HT1080 (cell line): ENCODE measurements at places on chromosomes 4 and X. TPM values are rescaled to one million over a fixed set of nuclear protein-coding genes. Genes with fewer than 3 reads are reported as not detected.

DNA sequence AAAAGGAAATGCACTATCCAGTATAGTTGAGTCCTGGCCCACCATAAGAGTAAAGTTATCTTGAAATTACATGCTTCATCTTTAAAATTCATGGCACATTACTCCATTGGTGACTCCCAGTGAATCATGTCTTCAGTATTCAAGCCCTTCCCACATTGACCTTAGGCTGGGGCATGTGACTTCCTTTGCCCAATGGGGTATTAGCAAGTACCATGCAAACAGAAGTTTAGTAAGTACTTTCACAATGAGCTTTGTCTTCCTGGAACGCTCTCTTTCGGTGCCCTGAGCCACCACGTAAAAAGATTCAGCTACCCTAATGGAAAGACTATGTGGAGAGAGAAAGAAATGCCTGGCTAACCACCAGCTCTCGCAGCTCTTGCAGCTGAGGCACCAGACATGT lies 235.4 kb downstream of the HNRNPD start:
- peak; percentile 61 for DNase-seq

DNA sequence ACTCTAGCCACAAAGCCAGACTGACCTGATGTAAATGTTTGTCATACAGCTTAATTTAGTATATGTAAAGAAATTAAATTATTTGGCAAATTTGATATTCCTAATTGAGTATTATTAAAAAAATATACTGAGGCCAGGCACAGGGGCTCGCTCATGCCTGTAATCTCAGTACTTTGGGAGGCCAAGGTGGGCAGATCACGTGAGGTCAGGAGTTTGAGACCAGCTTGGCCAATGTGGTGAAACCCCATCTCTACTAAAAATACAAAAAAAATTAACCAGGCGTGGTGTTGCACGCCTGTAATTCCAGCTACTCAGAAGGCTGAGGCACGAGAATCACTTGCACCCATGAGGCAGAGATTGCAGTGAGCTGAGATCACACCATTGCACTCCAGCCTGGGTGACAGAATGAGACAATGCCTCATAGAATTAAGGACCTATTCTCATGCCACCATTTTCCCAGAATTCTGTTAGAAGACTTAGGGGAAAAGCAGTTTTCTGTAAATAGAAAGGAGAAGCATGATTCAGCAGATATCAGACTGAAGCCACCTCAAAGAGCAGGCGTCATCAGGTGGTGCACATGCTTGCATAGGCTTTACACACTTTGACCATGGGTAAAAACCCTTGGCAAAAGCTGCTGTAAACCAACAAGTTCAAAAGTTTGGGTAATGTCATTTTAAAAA lies 6.1 kb downstream of the UBQLN2 start:
- no peak for DNase-seq

DNA sequence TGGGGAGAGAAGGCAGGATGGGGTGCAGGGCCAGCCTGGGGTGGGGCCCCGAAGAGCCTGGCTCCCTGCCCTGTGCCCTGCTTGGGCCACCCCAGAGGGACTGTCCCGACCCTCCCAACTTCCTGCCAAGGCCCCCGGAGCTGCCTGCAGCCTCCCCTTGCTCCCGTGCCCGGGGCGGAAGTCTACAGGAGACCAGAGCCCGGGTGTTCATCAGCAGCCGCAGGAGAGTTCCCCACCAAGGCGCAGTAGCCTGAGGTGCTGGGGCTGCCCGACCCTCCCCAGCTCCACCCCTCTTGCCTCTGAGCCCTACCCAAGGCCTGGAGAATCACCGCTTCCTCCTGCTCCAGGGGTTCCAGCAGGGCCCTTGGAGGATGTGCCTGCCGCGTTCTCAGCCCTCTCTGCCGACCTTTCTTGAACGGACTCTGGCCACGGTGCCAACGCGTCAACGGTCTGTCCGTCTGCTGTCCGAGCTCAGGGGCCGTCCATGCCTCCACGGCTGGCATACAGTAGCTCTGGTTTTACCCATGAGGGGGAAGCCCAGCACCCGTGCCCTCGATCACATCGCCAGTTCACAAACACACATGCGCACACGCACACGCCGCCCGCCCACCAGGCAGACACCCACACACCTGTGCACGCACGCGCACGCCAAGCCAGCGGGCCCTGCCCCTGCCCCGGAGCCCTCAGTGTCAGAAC lies 36.0 kb upstream of the SPON2 start:
- no peak for DNase-seq

Gene NUP62CL
- not detected in 2 replicates for total RNA-seq

Gene AGTR2
- not detected in 2 replicates for total RNA-seq

Gene TLR8
- not detected in 2 replicates for total RNA-seq

Gene CSN2
- not detected in 2 replicates for total RNA-seq

Gene EDA
- 2.0 and 2.4 TPM in 2 replicates for total RNA-seq

Gene ADGRL3
- total RNA-seq, result 0.73 and 1.2 TPM in 2 replicates

DNA sequence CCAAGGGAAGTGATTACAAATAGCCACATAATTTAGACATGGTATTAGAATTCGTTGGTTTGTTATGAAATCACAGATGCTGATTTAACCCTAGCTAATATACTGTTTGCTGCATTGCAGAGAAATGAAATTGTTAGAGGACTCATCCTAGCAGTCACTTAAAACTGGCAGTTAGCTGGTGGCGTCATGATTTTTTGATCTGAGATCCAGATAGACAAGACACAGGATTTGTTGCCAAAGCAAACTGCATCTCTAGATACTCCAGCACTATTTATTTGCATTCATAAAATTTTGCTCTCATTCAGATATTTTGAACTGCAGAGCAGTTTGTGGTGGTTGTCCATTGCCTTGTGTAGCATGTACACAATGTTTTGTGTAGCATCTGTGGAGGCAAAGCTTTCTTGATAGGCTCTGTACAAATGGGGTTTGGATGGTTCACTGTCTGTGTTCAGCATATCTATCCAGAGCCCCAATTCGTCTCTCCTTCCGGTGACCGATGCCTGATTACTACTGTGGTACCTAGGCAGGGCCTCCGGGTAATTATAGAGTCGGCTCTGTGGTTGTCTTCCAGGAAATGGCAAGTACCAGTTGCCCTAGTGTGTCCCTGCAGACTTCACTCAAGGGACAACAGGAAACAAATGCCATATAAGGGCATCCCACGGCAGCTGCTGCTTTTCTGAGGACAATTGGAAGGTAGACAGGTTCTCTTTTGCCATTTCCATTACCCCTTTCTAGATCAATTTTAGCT lies 30.1 kb upstream of the SPARCL1 start:
- no peak for DNase-seq

GRCh38 chrX:52265713-52266112 lies 81.0 kb downstream of the MAGED4 start:
- no peak for DNase-seq

- DNase-seq, result no peak
These were observed 524 bp downstream of the RAB33A start for GRCh38 chrX:130172127-130172845.

DNA sequence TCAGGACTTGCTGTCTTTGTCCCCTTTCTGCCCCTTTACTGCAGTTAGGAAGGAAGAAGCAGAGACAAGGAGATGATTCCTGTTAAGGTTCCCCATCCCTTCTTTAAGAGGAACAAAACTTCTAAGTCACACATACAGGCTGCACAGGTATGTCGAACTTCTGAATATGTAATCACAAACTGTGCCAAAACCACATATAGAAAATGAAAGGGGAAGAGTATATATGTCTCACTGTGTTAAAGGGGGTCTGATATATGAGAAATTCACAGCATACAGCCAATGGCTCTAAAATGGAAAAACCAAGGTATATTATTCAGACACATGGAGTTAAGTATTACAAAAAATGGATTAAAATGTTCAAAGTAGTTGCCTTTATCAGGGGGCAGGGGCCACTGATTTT lies 11.7 kb downstream of the CFAP97 start:
- DNase-seq, result no peak

Gene RAB9B
- total RNA-seq, result 0.63 and 0.68 TPM in 2 replicates

Gene CLDN2
- total RNA-seq, result 0.03 and 0.10 TPM in 2 replicates

DNA sequence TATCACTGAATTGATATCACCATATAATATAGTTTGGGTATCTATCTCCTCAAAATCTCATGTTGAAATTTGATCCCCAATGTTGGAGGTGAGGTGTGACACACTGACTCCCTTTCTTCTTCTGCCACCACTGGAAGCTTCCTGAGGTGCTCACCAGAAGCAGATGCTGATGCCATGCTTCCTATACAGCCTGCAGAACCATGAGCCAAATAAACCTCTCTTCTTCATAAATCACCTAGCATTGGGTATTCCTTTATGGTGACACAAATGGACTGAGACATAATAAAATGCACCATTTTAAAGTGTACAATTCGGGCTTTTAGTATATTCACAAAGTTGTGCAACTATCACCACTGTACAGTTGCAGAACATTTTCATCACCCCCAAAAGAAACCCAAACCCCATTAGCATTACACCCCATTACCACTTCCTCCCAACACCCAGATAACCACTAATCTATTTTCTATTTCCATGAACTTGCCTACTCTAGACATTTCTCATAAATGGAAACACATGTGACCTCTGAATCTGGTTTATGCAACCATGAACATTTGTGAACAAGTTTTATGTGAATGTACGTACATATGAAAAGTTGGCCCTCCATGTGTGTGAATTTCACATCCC lies 148.9 kb downstream of the OPHN1 start:
- DNase-seq, result no peak

GRCh38 chrX:8036914-8037313 lies 109.7 kb upstream of the PNPLA4 start:
- DNase-seq, result no peak

Gene KLHL4
- total RNA-seq, result 5.3 and 8.5 TPM in 2 replicates

Gene SNCA
- not detected in 2 replicates for total RNA-seq

GRCh38 chr4:109406337-109406931 lies 27.2 kb upstream of the SEC24B start:
- DNase-seq, result peak; percentile 41

DNA sequence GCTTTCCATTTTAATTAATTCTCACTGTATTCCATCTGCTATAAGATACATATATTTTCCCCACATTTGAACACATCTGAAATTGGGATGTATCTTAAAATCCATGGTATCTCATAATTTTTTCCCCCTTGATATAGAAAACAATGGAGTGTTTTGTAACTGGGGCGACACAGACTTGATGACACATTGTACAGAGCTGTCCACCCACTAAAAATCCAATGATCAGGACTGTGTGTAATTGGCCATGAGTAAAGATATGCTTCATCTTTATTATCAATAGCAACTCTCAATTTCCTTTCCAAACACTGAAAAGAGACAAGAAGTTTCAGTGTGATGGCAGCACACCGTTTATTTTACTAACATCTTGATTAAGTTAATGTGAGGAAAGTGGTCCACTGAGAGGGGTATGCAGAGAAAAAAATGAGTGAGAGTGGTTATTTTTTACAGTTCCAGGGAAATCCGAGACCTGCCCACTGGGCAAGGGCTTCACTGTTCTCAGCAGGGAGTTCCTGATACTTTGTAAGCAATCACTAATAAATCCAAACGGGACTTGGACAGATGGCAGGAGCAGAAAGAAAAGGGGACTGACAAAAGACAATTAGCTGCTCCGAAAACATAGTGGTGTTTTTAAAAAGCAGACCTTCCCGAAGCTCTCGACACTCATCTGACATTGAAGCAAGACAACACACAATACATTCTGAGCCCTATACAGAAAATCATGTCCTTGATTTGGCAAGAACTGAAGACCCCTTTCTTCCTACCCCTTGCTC lies 149.4 kb downstream of the TSPAN5 start:
- DNase-seq, result no peak

Gene PLXNB3
- total RNA-seq, result 2.3 and 4.5 TPM in 2 replicates

DNA sequence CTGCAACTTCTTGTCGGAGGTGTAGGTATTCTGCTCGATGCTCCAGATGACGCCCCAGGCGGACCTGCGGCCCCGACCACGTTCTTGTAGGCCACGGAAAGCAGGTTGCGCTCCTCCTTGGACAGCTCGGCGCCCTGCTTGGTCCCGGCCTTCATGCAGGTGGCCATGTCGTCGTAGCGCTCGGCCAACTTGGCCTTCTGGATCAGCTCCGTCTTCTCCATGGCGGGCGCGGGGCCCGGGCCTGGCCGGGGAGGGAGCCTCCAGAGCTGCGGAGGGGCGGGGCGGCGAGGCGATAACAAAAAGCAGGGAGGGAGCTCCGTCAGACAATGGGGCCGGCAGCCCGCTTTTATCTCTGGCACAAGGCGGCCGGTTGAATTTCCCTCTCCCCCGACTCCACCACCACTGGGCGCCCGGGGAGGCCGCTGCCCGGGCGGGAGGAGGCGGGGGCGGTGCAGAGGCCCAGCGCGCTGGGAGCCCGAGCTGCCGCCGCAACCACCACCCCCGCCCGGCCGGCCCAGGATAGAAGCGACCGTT lies 28.3 kb upstream of the DRP2 start:
- no peak for DNase-seq

DNA sequence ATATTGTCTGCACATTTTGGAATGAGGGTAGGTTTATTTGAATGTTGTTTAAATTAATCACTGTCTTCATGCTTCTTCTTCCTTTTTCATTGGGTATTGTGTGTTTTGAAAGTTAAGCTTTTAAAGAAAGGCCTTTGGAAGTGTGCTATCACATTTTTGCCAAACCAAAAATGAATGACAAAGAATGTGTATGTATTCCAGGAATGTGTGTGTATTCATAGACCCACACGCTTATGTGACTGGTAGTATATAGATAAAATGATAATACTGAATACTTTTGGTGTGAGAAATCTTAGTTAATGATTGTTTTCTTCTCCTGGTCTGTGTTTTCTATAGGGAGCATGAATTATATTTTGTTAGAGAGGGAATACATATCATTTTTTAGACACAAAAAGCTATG lies 404.4 kb downstream of the TLL1 start:
- no peak for DNase-seq

- peak; percentile 50 for DNase-seq
These were observed 42.8 kb upstream of the KLF3 start for GRCh38 chr4:38621028-38621684.

- DNase-seq, result no peak
These were observed 190.3 kb upstream of the KLHL4 start for GRCh38 chrX:87327267-87327666.

DNA sequence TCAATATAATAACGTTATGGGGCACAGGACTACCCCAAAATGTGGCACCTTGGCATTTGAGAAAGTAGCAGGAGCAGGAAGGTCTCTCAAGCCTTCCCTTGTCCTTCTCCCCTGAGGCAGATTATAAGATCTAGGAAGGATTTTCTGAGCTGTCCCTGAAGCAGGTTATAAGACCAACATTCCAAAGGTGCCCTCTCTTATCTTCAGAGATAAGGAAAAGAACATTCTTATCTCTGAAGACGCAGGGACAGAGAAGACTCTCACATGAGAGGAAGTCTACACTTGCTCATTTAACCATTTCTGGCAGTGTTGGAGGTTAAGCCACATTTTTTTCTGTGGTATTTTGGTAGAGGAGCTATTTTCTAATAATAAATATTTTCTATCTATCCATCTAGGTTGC lies 437.9 kb upstream of the MAOA start:
- DNase-seq, result no peak

DNA sequence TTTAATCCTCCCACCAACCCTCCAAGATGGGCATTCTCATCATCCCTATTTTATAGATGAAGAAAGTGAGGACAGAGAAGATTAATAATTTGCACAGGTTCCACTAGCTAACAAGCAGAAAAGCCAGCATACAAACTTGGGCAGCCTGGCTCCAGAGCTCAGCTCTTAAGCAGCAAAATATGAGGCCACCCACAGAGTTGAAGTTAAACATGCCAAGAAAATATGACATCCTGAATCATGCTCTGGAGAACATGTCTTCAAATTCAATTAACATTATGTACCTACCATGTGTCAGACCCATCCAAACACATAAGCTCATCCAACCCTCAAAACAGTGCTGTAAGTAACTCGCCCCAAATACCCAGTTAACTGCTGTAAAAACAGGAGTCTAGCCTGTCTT lies 33.9 kb downstream of the USP46 start:
- DNase-seq, result no peak

- no peak for DNase-seq
These were observed 40.1 kb upstream of the LRPAP1 start for GRCh38 chr4:3572363-3572762.

- no peak for DNase-seq
These were observed 2.5 kb downstream of the SLC25A6 start for GRCh38 chrX:1389181-1389992.

Gene LRP2BP
- 0.08 and 0.13 TPM in 2 replicates for total RNA-seq
